NCI-H2171 (cell line): ENCODE measurements at places on chromosomes 6 and 20.

DNA sequence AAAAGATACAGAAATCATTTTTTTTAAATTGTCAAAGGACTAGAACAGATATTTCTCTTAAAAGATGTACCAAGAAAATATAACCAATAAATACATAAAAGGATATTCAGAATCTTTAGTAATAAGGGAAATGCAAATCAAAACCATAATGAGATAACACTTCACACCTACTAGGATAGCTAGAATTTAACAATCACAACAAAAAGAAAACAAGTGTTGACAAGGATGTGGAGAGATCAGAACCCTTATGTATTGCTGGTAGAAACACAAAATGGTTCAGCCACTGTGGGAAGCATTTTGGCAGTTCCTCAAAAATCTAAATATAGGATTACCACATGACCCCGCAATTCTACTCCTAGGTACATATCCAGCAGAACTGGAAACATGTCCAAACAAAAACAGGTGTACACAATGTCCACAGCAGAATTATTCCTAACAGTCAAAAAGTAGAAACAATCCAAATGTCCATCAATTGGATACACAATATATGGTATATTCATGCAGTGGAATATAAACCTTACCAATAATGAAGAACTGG is 211.0 kb downstream of the LRFN2 start:
- DNase-seq: no peak

DNA sequence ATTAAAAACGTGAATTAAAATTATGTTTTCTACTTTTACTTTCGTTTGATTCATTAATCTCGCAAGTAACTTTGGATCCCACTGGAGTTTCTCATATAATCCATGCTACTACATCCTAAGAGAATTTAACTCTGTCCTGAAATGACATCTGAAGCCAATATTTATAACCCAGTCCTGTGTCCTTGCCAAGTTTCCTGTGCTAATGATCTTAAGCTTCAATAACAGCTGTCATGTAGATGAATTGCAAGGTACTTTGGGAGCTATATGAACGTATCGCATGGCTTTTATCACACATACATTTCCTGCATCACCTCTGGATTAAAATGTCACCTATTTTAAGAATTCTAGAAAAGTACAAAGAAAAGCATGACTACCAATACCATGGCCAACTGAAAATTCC is 833.8 kb upstream of the CITED2 start:
- DNase-seq: peak; percentile 88

DNA sequence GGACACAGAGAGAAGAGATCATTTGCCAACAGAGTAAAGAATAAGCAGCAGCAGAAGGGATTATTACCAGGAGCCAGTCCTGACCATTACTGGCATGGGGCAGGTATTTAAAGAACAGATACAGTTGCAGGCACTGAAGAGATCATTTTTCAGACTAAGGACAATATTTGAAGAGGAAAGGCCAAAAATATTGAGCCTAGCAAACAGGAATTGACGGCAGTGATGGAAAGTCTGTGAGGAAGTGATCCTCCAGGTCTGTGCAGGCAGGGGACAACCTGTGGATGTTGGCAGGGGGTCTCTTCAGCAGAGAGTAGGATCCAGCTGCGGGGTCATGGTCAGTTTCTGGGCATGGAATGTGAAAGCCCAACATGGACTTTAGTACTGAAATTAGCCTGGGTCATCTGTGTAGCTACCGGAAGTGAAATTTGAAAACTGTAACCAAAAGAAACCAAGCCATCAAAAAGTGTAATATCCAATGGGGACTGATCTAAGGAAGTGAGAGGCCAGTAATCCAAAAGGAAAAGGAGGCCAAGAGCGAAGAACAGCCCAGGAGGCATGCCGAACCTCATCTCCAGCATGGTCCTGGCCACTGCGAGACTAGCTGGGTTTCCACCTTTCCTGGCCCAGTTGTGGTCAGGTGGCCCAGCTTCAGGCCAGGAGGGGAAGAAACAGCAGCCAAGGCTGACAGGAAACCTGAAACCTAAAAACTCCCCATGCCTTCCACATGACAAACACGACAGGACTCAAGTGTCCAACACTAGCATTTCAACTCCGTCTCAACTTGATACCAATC is 115.1 kb upstream of the TNFAIP3 start:
- no peak for DNase-seq

DNA sequence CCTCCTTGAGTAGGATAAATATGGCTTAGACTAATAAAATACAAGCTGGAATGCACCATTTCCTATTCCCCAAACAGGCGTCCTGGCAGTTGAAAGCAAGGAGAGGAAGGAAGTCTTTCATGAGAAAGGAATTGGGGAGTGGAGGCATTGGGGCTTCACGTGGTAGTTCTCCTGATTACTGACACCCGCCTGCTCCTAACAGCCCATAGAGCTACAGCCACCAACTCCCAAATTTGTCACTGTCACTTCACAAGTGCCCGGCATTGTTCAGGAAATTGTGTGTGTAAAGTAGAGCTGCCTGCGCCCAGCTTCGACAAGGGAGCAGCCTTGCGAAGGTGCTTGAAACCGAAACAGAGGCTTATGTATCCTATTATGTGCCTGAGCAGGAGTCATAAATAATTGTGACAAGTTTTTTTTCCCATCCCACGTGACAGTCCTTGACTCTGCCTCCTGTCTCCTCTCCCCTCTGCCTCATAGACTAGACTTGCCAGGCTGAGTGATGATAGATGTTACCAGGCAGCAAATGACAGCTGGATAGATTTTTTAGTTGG is 301.7 kb upstream of the ZFP64 start:
- DNase-seq: no peak
